ENCODE measurements at places on chromosomes 11 and 22. TPM values are rescaled to one million over a fixed set of nuclear protein-coding genes. Genes with fewer than 3 reads are reported as not detected.

CHEK2 gene
- 26.8 TPM for total RNA-seq

DBX1 gene
- not detected for total RNA-seq

SYT9 gene
- total RNA-seq, result 0.05 TPM

KIRREL3 gene
- 0.59 TPM for total RNA-seq

Measured in smooth muscle cell of the umbilical artery (primary cell).